Renal cortex interstitium (tissue), 15 donors: ENCODE measurements at places on chromosomes 7 and 10.

DNA sequence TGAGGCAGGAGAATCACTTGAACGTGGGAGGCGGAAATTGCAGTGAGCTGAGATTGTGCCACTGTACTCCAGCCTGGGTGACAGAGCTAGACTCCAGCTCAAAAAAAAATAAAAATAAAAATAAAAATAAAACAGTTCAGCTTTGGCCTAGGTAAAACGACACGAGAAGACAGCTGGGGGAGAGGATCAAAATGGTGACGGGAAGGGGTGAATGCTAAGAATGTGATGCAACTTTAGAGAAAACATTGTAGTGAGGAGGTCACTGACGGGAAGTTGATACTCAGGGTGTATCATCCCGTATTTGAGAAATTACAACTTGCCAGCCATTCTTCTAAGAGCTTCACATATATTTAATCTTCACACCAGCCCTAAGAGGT lies 1.1 kb downstream of the NDST2 start:
- no peak for DNase-seq

- DNase-seq, result no peak
These were observed 12.5 kb upstream of the NKX2-3 start for GRCh38 chr10:99520040-99520846.

GRCh38 chr7:123120286-123120685 lies 79.5 kb downstream of the SLC13A1 start:
- DNase-seq, result no peak

GRCh38 chr7:114783508-114783907 lies 138.4 kb upstream of the MDFIC start:
- no peak for DNase-seq

- peak; percentile 50 for DNase-seq
These were observed 243.1 kb upstream of the AOAH start for GRCh38 chr7:36967387-36967786.

DNA sequence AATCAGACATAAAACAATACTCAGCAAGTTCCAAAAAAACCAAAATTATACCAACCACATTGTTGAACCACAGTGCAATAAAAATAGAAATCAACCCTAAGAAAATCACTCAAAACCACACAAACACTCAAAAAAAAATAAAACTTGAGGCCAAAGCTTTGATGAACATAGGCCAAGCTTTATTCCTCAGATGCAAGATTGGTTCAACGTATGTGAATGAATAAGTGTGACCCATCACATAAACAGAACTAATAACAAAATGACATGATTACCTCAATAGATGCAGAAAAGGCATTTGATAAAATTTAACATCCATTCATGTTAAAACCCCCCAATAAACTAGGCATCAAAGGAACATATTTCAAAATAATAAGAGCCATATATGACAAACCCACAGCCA lies 506.1 kb upstream of the FZD8 start:
- no peak for DNase-seq

DNA sequence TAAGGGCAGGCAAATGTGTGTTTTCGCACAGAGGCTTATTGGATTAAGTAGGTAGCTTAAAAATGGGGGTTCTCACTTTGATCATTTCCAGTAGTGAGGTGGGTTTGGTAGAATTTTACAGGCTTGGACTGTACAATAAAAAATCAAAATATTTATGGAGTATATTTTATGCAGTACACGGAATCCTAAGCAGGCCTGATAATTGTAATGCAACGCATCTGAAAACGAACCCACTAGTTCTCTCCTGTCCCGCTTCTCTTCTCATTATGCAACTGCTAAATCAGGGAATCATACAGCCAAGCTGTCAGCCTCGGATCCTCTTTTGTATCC lies 377 bp upstream of the POLR1F start:
- peak; percentile 2 for DNase-seq

GRCh38 chr7:100366411-100367250 lies 6.7 kb upstream of the PILRA start:
- DNase-seq, result no peak

GRCh38 chr7:137209151-137209817 lies 134.2 kb downstream of the PTN start:
- no peak for DNase-seq

DNA sequence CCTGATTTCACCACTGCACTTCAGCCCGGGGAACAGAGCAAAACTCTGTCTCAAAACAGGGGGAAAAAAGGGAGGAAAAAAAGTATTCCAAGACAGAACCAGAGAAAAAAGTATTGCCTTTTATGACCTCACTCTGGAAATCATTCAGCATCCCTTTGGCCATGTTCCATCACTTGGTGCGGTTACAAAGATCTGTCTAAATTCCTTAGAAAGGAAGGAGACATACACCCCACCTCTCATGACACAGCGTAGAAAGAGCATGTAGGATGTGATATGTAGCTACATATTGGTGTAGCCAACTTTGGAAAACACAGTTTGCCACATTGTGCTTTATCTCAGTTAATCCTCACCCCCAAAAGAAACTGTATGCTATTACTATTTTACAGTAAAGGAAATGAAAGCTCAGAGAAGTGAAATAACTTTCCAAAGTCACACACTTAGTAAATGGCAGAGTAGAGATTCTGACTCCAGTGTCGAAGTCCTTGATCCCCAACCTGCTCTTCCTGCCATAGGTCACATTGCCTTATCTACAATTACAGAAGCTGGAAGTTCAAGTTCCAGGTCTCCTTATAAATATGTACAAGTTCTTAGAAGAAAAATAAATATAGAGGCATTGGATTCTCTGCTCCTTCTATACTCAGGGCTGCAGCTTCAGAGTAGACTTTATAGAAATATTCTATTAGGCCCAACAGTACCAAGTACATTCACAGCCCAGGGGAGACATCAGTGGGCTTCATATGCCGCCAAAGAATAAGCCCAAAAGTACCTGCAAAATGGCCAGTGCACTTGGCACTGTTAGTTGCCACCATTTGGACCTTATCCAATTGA lies 91.6 kb upstream of the KMT2E start:
- no peak for DNase-seq

DNA sequence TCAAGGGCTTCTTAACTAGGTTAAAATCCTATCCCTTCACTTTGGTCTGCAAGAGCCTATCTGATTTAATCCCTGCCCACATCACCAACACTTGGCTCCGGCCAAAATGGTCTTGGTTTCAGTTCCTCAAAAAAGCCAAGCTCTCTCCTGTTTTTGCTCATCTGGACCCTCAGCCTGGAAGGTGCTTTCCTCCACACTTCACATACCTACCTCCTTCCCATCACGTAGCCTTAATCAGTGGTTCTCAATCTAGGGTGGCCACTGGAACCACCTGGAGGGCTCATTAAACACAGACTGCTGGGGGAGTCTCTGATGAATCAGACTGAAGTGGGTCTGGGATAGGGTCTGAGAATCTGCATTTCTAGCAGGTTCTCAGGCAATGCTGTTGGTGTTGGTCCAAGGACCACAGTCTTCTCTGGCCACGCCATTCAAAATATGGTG lies 227.0 kb upstream of the AOAH start:
- no peak for DNase-seq

GRCh38 chr10:89029785-89030437 lies 39.3 kb downstream of the FAS start:
- DNase-seq, result peak; percentile 53

- no peak for DNase-seq
These were observed 131.6 kb downstream of the NRBF2 start for GRCh38 chr10:63264617-63265221.

DNA sequence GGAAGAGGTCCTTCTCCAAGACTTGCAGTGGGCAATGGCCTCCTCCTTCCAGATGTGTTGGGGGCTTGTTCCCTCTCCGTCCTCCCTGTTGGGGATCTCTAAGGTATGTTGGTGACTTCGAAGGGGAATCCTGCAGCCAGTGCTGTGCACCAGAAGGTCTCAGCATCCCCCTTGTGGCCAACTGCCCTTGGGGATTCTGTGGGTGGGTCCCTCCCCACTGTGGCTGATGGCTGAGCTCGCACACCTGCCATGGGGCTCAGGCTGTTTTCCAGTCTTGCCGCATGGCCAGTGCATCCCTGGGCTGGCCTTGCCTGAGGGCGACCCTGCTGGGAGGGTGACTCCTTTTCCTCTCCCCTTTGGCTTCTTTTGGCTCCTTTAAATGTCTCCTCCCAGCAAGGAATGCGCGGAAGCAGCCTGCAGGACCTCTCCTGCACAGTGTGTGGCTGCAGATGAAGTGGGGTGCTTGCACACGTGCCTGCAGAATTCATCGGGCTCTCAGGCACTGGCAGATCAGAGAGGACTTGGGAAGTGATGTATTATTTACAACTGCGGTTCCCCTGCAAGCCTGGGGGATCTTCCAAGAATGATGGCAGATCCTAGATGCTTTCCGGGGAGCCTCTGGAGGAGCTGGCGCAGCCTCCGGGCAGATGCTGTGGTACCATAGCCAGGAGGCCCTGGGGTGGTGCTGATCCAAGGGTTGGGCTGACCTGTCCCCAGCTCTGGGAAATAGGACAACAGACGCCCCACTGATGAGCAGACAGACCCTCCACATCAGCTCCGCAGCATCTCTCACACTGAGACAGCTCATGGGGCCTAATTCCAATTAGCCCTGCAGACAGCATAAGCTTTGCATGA lies 410.0 kb downstream of the TCERG1L start:
- DNase-seq, result no peak

DNA sequence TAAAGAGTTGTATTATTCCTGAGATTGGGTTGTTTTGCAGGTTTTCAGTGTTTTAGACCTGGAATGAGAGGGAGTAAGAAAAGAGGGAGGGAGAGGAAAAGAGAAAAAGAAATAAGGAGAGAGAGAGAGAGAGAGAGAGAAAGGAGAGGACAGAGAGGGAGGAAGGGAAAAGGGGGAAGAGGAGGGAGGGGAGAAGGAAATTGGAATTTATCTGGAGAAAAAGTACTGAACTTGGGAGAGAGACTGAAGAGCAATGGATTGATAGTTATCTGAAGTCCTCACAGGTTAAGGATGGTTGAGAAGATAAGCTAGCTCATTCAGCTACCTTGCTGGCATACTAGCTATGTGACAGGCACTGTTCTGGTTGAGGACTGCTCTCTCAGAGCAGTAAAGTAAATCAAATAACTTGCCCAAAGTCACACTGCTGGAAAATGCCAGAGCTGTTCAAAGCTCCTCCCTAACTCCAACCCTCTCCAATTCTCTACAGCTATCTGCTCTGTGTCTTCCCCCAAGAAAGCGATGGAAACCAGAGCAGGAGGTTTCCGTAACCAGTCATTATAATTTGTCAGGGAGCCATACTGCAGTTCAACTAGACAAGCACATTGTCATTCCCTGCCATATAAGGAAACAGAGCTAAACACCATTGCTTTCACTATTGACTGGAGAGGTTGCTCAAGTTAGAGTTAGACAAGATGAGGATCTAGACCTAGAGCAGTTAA lies 10.7 kb downstream of the CALD1 start:
- DNase-seq, result no peak

DNA sequence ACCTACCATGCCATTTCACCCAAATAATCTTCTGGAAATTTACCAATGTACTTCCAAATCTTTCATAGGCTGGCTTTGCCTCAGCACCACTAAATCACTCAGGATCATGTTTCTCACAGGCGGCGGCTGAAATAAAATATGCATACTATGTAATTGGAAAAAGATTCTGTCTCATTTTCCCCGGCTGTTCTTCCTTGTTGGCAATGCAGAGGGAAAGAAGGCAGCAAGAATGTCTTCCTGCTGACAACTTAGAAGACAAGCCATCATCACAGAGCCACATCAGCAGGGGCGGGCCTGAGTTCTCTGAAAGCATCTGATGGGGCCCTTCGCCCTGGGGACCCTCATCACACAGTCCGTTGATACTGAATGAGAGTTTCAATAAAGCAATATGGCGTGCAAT lies 39.2 kb upstream of the COL1A2 start:
- DNase-seq, result no peak

DNA sequence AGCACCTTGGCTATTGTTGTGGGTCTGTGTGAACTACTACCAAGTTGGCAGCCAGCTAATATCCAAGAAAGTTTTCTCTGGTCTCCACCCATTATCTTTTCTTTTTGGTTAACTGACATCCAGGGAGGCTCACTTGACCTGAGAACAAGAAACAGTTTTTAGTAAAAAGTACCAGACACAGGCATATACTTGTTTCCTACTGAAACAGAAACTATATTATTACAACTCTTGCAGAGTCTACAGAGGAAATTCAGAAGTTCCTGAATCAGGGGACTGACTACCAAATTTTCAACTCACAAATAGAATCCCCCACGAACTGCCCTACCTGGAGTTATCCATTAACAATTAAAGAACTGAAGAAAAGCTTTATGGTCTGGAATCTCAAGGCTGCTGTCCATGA lies 168.9 kb downstream of the KCND2 start:
- DNase-seq, result no peak

- no peak for DNase-seq
These were observed 64.5 kb downstream of the CARD11 start for GRCh38 chr7:2979201-2979631.

GRCh38 chr10:94036766-94037033 lies 43.0 kb downstream of the PLCE1 start:
- no peak for DNase-seq

DNA sequence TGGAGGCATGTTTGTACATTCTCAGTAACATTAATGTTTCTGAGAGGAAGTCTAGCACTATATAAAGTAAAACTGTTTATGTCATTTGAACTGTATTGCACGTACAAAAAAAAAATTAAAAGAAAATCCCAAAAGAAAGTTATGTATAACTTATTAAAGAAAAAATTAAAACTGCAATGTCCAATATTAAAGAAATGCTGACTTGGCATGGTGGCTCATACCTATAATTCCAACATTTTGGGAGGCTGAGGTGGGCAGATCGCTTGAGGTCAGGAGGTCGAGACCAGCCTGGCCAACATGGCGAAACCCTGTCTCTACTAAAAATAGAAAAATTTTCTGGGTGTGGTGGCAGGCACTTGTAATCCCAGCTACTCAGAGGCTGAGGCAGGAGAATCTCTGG lies 178.7 kb upstream of the VIPR2 start:
- DNase-seq, result no peak

GRCh38 chr10:105793071-105793470 lies 1152.0 kb downstream of the SORCS3 start:
- DNase-seq, result no peak

DNA sequence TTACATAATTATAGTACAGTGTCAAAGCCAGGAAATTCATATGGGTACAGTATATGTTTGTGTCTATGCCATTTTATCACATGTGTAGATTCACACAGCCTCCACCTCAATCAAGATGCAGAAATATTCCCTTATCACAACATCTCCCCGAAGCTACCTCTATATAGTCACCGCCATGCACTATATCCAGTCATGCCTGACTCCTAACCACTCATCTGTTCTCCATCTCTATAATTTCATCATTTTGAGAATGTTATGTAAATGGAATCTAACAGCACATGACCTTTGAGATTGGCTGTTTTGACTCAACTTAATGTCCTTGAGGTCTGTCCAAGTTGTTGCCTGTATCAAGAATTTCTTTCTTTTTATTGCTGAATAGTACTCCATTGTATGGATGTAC lies 22.3 kb upstream of the SLC25A13 start:
- no peak for DNase-seq

DNA sequence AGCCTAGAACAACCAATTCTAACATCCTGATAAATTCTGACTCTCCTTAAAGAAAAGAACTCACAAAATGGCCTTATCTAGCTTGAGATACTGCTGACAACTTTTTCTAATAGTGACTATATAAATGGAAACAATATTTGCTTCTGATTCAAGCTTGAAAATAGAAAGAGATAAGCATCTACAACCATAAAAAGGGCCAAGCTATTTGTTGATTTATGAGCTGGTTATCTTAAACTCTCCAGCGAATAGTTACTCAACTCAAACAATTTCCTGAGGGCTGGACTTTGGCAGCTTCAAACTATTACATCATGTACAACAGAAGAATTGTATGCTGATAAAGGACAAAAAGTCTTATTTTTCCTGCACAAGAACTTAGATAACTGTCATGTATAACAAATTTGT lies 4.6 kb downstream of the USP54 start:
- peak; percentile 41 for DNase-seq
